ENCODE measurements at places on chromosomes 6 and 20.

DNA sequence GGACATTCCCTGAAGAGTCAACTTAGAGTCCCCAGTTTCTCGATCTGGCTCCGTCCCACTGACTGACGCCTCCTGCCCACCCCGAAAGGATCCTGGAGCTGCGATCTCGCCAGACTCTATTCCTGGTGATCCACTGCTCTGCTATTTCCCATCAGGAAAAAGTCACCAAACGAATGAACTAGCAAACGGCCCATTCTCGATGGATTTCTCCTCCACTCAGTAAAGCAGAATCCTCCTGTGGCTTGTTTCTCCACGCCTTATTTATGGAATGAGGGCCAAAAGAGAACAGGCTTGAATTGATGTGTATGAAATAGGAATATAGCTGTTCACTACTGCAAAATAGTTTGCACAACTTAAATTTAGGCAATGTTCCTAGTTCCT, 5.4 kb downstream of the NKX2-4 start:
- no peak for DNase-seq

GRCh38 chr6:89242574-89243330, 25.6 kb upstream of the GABRR1 start:
- DNase-seq = no peak

DNA sequence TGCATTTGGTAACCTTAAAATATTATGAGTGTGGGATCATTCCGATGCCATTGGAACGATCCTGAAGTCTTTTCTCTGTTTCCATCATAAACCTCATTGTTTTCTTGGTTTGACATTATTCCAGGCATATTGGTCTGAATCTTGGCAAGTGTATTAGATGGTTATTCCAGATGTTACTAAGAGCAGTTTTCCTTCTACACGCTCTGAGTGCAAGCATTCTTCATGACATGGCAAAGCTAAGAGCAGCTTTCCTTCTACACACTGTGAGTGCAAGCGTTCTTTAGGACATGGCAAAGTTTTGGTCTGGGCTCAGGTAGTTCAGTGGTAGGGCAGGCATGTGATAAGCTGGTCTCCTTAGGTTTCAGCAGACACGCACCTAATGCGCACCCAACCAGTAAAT, 53.0 kb downstream of the SMOC2 start:
- no peak for DNase-seq

GRCh38 chr6:11241793-11242201, 9.3 kb upstream of the NEDD9 start:
- peak; percentile 64 for DNase-seq

DNA sequence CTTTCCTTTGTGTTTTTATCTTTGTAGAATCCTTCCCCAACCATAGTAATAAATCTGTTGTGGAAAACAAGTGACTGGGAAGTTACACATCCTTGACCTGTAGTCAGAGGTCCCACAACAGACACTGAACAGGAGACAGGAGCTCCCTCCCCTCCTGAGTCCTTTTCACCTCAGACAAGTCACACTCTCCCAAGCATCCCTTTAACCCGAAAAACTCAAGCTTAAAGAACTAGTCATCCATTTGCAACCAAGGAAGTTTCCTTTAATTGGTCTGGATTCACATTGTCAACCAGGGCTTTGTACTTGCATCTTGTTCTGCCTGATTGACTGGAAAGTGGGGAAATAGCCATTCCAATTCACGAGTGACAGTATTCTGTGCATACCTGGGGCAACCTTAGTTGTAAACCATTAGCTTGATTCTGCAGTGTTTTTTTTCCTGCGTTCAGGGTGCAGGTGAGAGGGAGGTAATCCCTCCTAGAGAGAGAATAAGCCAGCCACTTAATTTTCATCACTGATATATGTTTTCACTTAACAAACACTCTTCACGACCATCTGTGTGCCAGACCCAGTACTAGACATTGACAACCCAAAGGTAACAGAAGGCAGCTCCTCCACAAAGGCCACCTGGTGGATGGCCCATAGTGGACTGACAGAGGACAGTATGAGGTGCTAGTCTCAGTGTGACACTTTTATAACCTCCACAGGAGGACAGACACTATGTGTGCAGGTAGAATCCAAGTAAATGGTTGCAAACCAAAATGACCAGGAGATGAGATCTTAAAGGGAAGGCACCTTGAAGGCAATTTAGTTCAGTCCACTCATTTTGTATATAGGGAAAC, 112.4 kb downstream of the SLX4IP start:
- no peak for DNase-seq

GRCh38 chr6:56288347-56288746, 41.0 kb upstream of the COL21A1 start:
- no peak for DNase-seq

- no peak for DNase-seq
These were observed 2.5 kb upstream of the SRSF12 start for GRCh38 chr6:89120371-89120770.

DNA sequence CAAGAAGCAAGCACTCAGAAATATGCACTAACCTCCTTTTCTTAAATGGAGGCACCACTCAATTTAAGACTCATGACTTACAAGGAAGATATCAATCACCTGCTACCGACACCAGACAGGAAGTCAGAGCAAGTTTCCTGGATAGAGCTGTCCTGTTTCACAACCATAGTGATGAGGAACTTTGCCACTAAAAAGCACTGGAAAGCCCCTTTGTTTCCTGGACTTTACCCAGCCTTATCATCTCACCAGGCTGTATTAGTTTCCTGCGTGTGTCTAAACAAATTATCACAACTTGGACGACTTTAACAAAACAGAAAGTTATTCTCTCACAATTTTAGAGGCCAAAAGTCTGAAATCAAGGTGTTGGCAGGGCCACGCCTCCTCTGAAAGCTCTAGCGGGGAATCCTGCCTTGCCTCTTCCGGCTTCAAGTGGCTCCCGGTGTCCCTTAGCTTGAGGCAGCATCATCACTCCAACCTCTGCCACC, 253.8 kb upstream of the STXBP5 start:
- DNase-seq = no peak

DNA sequence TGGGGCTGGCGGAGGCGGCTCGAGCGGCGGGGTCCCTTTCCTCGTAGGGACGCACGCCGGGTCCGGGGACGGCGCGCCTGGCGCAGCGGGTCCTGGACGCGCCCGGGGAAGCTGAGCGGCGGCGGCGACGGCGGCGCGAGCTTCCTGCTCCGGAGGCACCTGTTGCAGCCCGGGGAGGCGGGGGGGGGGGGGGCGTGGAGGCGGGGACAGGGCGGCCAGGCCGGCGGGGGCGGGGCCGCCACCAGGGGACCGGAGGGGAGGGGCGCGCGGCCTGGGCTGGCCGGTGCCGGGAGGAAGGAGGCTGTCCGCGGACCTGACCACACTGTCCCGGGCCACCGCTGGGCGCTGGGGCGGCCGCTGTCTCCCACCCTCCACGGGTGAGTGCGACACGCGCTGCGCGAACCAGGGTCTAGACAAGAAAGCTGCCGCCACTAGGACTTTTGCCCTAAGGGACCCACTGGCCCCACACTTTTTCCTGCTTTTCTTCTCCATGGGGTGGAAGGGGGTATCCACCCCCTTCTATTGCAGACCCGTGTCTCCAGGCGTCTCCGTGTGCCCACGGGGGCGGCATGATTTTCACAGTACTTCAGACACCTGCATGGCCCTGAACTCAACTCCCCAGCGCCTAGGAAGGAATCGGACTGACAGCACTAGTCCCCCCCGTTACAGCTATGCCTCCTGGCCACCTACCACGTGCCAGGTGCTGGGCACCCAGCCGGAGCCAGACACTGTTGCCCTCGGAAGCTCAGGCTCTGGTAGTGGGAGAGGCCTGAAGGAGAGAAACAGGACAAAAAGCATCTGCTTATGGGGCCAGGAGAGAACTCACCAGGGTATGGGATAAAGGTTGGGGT, at the start of gene NFATC2:
Gene NFATC2, minus strand, starts transcription at position 149 of the 851 bp plus-strand sequence. CDS start 220 bp downstream, outside the sequence.
- peak; percentile 6 for DNase-seq

DNA sequence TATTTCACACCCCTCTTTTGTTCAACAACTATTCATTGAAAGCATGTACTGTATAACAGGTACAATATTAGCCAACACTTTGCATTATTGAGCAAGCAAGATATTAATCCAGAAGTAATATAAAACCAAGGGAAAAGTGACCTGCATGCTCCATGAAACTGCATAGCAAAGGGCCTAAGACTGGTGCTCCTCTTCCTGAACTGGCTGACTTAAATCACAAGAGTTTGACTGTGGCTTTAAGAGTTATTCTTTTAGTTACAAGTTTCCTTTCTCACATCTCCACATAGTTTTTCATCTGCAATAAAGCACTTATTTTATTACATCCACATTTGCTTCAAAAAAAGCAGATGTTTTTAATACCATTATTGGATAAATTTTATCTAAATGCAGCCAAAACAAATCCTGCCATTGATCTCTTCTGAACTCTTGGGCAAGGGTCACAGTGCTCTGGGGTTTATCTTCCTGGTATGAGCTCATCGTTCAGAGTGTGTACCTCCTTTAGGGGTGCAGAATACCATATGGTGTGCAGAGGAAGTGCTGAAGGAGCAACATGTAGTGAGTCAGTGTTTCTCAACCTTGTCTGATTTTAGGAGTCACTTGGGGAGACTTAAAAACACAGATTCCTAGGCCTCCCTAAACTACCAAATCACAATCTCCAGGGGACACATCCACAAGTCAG, 1225.9 kb upstream of the MAP3K7 start:
- no peak for DNase-seq

GRCh38 chr6:7021301-7021700, 86.5 kb upstream of the RREB1 start:
- no peak for DNase-seq

- no peak for DNase-seq
These were observed 64.2 kb downstream of the FKBP5 start for GRCh38 chr6:35624341-35625070.

DNA sequence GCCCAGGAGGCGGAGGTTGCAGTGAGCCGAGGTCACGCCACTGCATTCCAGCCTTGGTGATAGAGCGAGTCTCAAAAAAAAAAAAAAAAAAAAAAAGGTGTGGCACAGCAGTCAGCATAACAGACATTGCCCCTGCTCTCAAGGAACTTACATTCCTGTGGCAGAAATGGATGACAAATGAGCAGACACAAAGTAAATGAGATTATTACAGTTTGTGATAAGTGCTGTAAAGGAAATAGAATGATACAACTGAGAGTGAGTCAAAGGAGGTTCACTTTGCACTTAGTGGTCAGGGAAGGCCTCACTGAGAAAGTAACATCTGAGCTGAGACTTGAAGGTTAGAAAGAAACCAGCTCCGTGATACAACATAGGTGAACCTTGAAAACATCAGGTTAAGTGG, 36.4 kb downstream of the CEP250 start:
- no peak for DNase-seq

- DNase-seq = no peak
These were observed 46.4 kb downstream of the ARHGAP18 start for GRCh38 chr6:129663531-129663930.

GRCh38 chr20:48107560-48107959, 322.3 kb upstream of the SULF2 start:
- no peak for DNase-seq

DNA sequence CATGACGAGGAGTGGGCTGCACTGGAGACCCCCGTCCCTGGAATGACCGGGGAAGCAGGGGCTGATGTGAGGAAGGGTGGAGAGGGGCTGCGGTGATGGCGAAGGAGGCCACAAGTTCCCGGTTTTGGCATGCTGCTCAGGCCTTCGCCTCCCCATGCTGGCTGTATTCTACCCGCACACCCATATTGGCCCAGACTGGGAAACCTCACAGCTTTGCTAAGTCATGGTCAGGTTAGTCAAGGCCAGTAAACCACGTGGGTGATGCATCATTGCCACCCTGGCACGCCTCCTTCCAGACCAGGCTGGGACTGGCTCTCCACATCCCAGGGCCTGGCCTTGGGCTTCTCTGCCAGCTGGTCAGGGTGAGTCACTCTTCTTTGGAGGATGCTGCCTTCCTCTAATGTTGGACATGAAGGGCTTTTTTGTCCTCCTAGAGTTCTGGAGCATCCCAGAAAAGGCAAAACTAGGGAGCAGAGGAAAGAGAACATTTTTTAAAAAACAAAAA, 53.8 kb downstream of the PCNA start:
- no peak for DNase-seq

- no peak for DNase-seq
These were observed 148.9 kb downstream of the NFATC2 start for GRCh38 chr20:51393571-51393970.

- DNase-seq = no peak
These were observed 24.6 kb upstream of the ZNF133 start for GRCh38 chr20:18263723-18264122.

DNA sequence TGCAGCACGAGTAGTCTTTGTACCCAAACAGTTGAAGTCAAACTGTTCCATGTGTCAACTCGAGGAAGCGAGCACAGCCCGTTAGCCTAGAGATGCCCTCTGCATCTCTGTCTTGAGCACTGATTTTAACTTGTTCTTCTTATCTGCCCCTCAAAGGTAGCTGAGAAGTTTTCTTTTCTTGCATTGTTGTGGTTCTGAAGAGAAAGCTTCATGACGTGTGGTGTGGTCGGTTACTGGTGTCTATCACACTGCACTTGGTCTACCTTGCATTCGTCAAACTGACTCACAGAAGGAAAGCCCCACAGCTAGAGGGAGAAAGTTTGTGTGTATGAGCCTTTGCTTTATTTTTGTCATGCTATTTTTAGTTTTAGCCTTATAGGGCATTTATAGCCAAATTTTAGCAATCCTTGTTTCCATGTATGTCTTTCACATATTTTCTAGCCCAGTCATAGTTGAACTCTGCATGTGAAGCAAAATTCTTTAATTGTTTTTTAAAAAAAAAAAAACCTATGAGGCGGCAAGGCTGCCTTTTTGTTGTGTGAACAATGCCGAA, 115.1 kb downstream of the JAG1 start:
- no peak for DNase-seq

DNA sequence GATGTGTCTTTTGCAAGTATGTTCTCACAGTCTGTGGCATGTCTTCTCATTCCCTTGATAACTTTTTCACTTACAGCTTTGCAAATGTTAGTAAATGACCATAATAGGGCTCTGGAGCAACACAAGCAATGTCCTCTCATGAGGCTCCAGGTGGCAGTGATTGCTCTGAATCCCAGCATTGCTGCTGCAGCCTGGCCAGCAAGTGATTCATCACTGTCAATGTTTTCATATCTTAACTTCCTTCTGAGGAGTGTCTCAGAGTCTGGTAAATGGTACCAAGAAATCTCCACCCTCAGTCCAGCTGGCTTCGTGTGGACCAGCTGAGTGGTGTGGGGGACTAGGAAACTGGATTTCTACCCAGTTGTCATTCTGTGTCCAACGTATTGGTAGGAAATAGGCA, 139.6 kb downstream of the MYLK4 start:
- DNase-seq = no peak

DNA sequence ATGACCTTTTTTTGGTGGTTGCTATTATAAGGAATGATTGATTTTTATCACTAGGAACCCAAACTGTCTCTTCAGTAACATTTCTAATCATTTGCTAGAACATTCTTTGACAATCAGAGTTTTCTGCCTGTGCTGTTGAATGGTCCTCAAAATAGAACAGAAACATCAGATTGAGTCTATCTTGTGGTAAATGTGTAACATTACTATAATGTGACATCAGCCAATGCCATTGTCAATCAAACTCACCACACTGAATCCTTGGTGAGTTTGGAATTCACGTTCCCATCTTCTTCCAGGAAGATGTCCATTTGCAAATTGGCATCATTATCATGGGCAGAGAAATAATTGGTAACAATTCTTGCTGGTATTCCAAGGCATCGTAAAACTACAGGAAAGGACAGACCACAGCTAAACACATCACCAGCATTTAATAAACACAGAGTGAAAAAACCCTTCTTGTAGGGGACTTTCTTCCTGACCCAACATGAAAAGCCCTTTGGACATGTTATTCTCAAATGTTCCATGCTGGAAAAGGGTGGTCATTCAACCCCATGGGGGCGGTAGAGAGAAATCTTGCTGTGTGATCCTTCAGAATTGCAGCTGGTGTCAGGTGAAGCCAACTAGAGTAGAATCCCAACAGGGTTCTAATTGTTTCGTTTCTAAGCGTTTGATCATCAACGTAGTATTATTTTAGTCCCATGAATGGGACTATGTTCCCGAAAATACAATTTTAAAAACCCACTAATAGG, 98.5 kb downstream of the F13A1 start:
- no peak for DNase-seq
